ENCODE measurements at places on chromosomes 3 and 15.
A peak's percentile ranks its signal among the peaks of the same experiment; 100 is the strongest.

- DNase-seq = no peak
These were observed 87.1 kb downstream of the ARNT2 start for GRCh38 chr15:80491163-80491847.

GRCh38 chr3:157082305-157082982, 77.5 kb downstream of the CCNL1 start:
- DNase-seq = no peak

DNA sequence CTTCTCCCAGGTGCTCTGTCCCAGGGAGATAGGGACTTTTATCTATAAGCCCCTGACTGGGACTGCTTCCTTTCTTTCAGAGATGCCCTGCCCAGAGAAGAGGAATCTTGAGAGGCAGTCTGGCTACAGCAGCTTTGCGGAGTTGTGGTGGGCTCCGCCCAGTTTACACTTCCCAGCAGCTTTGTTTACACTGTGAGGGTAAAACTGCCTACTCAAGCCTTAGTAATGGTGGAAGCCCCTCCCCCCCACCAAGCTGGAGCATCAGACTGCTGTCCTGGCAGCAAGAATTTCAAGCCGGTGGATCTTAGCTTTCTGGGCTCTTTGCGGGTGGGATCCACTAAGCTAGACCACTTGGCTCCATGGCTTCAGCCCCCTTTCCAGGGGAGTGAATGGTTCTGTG, 253.8 kb upstream of the ARL6 start:
- DNase-seq = no peak

GRCh38 chr15:72358121-72358520, 17.7 kb downstream of the HEXA start:
- no peak for DNase-seq

- DNase-seq = no peak
These were observed 48.7 kb downstream of the SH3BP5 start for GRCh38 chr3:15283702-15284101.

DNA sequence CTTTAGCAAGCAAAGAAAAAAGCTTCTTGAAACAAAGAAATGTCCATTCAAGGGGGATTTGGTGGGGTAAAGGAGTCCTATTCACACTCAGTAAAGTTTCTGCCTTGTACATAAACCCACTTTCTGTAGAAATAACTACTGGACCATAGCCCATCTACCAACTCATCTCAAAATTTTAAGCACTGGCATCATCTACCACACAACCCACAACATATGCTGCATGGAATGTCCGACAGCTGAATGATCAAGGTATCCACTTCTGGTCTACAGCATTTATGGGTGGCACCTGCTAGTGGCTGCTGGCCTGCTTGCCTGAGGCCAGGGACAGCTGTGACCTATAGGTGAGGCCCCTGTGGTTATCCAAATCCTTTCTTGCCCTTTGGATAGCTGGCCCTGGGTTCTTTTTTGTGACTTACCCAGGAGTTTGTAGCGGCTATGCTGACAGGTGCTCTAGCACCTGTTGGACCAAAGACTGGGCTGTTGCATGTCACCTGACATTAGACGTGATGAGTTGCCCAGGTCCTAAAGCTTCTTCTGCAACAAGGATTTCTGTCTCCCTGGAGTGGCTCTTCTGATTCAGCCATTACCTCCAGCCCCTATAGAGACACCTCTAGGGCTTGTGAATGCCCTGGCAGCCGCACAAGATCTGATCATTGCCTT, 19.2 kb upstream of the MEF2A start:
- no peak for DNase-seq

GRCh38 chr15:89836267-89837133, 21.8 kb upstream of the ANPEP start:
- DNase-seq = no peak

DNA sequence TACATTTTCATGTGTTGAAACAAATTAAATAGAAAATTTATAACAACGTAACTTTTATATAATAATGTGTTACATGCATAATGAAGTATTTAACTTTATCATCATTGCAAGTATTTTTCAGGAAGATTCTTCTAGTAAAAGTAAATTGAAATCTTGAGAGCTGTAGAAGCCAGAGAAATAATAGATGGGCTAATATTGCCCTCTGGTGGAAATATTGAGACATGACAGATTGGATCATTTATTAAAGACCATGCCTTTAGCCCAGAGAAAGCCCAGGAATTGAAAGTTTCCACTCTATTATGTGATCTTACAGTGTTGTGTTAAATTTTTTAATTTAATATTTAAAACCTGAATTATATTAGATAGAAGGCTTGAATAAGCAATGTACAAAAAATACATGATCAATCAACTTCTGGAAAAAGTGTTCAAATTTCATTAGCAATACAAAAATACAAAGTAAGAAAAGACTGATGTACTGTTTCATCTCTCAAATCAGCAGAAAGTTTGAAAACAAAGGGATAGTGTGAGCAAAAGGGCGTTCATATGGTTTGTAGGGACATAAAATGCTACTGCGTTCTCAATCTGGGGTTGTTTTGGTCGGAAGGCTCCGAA, 52.7 kb upstream of the SPTSSB start:
- DNase-seq = peak; percentile 71

DNA sequence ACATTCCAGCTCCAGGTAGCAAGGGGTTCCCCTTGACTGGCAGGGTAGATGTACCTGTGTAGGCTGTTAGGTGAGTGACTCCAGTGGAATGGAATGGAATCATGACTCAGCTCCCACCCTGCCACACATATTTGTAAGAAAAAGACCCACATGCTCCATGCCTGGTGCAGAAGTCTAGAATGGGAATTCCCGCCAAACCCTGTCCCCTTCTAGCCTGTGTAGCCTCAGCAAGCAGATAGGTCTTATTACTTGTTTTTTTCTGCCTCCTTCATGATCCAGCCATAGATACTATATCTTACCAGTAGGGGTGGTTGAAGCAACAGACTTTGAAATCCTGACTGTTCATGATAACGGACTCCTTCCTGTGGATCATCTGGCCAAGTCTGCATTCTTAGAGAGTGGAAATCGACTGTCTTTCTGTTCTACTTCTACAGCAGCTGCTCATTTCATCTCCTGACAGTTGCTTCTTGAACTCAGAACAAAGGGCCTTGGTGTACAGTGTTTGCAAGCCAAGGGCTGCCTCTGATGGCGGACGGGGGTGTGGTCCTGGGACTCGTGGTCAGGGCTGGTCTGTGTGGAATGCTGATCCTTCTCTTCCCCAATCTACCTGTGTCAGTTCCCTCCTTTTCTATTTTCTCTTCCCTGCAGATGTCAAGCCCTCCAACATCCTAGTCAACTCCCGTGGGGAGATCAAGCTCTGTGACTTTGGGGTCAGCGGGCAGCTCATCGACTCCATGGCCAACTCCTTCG, 16.3 kb downstream of the SNAPC5 start:
- DNase-seq = no peak

- DNase-seq = no peak
These were observed 3.5 kb upstream of the TGFBR2 start for GRCh38 chr3:30602946-30603345.

DNA sequence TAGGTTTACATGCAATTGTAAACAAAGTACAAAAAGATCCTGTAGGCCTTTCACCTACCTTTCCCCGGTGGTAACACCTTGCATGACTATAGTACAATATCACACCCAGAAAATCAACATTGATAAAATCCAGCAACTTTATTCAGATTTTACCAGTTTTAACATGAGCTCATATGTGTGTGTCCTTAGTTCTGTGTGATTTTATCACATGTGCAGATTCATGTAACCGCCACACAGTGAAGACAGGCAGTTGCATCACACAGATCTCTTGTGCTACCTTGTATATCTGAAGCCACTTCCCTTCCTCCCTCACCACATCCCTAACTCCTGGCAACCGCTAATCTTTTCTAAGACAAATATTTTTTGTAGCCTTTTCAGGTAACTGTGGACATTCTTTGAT, 183.5 kb upstream of the C2CD4B start:
- DNase-seq = no peak

DNA sequence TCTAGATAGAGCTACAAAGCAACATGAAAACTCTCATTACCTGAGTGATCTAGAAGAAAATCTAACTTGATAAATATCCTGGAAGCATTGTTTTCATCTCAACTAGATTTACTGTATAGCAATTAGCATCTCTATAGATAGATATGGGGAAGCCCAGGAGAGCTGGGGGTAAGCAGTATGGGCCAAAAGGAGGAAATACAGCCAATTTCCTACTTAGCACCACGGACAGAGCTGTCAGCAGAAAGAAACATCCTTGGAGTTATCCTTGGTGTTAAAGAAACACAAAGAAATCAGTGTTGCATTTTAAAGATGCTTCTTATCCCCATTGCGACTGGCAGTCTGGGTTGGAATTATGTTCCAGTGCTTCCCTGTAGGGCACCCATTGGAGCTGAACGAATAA, 126.2 kb downstream of the TIGIT start:
- DNase-seq = no peak

DNA sequence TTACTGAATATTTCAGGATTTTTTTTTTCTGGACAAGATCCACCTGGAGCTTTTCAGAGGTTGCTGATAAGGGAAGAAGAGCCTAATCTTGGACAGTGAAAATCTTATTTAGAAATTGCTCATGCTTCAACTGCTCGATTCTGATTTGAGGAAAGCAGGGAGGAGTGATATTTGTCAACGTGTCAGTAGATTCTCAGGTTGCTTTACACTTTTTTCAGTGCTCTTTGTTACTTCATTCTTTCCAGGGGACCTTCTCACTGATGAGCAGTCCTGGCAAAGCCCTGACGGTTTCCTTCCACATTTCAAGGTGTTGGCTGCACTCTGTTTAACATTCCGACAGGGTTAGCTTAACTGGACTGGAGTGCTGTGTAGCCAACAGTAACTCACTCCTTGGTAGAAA, 24.1 kb upstream of the RARB start:
- no peak for DNase-seq

DNA sequence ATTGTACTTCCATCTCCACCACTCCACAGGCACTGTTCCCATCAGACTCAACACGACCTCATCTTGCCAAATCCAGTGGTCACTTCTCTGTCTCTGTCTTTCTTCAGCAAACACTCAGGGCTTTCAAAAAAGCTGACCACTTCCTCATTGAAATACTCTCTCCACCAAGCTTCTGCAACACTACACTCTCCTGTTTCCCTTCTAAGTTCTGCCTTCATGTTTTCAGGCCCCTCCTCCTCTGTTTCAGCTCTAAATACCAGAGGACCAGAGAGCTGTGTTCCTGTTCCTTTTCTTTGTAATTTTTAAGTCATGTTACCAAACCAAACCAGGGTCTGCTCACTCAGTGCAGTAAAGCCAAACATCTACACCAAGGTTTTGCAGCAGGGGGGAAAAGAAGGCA, 33.8 kb upstream of the ACP3 start:
- no peak for DNase-seq

DNA sequence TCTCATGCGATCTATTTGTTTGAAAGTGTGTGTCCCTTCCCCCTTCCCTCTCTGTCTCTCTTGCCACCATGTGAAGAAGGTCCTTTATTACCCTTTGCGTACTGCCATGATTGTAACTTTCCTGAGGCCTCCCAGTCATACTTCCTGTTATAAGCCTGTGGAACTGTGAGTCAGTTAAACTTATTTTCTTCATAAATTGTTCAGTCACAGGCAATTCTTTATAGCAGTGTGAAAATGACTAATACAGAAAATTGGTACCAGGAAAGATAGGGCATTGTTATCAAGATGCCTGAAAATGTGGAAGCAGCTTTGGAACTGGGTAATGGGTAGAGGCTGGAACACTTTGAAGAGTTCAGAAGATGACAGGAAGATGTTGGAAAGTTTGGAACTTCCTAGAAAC, 743.7 kb upstream of the NECTIN3 start:
- no peak for DNase-seq

GRCh38 chr3:133138017-133138416, 99.8 kb downstream of the TMEM108 start:
- no peak for DNase-seq

DNA sequence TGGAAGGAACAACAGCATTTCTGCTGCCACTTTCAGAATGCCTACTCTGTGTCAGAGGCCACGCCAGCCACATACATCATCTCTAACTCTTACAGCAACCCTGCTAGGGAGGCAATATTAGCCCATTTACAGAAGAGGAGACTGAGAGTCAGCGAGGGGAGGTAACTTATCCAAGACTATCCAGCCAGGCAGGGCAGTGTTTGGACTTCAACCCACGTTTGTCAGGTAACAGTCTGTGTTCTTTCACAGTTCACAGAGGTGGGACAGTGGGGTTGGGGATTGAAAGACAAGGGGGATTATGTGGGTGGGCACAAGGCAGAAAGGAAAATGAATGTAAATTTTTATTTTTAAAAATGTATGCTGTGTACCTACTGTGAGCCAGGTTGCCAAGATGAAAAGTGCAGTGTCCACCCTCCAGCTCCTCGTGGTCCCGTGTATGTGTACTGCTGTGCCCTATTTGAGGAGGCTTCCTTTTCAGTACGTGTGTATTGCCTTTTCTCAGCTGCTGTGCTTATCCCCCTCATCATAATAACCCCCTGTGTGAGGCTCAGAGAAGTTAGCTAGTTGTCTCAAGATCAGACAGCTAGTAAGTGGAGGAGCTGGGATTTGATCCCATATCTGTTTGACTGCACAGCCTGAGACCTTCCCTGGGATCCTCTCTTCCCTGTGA, 16.5 kb upstream of the ATP2B2 start:
- DNase-seq = no peak

- no peak for DNase-seq
These were observed 132.2 kb downstream of the MBNL1 start for GRCh38 chr3:152400887-152401286.

DNA sequence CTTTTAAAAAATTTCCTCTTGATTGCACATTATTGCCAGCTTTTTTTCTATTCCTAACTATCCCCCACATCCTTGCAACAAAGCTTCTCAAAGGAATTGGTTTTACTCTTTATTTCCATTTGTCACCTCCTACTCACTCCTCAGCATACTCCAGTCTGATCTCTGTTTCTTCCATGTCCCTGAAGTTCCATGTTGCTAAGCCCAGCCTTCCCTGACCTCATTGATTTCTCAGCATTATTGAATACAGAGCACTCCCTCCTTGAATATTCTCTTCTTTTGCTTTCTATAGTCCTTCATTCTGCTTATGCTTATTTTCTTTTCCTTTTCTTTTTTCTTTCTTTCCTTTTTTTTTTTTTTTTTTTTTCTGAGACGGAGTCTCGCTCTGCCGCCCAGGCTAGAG, 10.7 kb downstream of the ARID3B start:
- no peak for DNase-seq

- DNase-seq = no peak
These were observed 69.5 kb upstream of the MBNL1 start for GRCh38 chr3:152199102-152199840.

GRCh38 chr15:63752075-63752684, 81.6 kb downstream of the HERC1 start:
- peak; percentile 15 for DNase-seq

DNA sequence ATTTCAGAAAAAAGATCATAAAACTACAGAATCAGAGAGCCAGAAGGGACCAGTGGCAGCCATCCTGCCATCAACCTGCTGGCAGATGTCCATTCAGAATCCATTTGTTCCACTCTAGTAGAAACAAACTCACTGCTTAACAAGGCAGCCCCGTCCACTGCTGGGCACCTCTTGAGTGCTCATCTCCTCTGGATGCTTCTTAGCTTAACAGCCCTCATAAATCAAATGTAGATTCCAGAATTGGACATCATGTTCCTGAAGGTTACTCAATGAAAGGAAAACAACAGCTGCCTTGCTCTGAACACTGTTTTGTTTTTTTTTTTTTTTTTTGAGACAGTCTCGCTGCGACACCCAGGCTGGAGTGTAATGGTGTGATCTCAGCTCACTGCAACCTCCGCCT, 37.3 kb downstream of the ABCC5 start:
- DNase-seq = no peak
